ENCODE measurements at places on chromosomes 5 and 9.

DNA sequence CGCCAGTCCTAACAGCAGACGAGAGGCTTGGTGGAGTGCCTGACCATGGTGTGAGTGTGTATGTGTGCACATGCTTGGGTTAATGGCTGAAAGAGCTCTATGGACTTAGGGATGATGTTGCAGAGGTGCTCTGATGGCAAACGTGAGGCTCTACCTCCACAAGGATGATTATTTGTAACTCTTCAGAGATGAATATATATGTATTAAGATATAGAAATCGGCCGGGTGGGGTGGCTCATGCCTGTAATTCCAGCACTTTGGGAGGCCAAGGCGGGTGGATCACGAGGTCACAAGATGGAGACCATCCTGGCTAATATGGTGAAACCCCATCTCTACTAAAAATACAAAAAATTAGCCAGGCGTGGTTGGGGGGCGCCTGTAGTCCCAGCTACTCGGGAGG is 253.4 kb upstream of the CDH18 start:
- no peak for DNase-seq

DNA sequence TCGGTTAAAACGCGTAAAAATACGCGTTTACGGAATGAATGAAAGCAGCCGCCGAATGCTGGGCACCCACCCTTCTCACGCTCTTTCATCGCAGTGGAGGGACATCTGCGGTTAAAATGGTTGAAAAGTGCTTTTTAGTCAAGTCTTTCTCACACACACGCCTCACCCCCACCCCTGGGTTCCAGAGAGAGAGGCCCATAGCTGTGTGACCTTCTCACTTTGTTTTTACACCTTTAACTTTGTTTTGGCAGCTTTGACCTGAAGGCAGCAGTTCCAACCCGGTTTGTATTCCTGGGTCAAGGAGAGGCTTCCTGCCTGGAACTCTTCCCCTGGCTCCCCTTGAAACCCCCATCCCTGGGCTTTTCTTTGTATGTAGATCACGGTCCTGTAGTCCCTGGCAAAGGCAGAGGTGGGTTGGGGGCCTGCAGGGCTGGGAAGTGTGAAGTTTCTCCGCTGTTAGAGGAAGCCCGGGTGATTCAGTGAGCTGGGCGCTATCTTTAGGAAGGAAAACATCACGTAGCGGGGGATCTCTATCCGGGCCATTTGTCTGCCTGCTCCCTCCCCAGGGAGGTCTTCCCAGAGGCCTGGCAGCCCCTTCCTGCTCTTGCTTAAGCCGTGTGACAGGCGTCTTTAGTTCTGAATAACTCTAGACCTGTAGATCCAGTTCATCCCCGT is 29.6 kb downstream of the SPRY4 start:
- DNase-seq = no peak

DNA sequence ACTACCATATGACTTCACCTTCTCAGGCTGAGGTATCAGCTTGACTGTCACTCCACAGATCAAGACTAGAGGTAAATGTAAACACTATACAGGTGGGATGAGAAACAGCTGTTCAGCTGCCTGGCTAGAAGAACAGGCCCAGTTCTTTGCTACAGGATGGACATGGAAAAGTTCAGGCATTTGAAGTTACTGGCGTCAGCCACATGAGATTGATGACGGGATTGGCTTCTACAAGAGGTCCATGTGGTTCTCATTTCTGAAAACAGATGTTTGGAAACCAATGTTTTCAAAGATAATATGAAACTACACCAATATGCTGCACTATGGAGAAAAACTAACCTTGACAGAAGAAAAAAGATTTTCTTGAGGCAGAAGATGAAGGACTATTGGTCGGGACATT is 324.1 kb downstream of the CDH10 start:
- no peak for DNase-seq

- DNase-seq = no peak
These were observed 776.6 kb downstream of the CDH12 start for GRCh38 chr5:22076586-22076985.

GRCh38 chr9:110148384-110148783 is 59.6 kb downstream of the C9orf152 start:
- no peak for DNase-seq

DNA sequence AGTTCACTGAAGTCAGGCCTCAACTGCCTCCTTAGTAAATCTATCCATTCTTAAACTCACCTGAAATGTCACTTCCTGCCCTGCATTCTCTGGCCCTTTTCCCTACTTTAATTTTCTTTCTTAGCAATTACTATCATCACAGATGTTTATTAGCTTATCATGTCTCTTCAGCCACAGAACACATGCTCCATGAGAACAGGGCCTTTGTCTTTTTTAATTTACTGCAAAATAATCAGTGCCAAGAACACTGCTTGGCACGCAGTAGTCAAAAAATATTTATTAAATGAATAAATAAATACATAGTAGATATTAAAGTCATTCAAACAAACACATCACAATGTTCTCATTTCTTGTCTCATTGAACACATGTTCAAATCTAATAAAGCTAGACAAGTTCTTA is 46.2 kb downstream of the SKIC3 start:
- DNase-seq = no peak

GRCh38 chr5:171427318-171428167 is 8.1 kb downstream of the FGF18 start:
- DNase-seq = no peak

- DNase-seq = no peak
These were observed 2263.8 kb upstream of the ACO1 start for GRCh38 chr9:30120666-30121065.

DNA sequence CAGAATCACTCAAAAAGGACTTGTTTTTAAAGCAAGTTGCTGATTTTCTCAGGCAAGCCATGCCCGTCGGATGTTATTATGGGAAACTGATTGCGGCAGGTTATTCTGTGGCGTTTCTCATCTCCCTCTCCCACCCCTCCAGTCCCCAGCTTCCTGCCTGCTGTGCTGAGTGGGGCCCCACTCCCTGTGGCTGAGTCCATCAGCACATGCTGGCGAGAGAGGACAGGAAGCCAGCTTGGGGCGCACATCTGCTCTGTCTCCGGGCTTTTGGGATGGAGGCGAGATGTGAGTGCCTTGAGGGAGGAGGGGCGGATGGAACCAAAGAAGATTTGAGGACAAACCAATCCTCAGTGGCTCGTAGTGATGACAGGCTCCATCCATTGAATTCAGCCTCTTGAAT is 108.0 kb downstream of the DAPK1 start:
- no peak for DNase-seq

DNA sequence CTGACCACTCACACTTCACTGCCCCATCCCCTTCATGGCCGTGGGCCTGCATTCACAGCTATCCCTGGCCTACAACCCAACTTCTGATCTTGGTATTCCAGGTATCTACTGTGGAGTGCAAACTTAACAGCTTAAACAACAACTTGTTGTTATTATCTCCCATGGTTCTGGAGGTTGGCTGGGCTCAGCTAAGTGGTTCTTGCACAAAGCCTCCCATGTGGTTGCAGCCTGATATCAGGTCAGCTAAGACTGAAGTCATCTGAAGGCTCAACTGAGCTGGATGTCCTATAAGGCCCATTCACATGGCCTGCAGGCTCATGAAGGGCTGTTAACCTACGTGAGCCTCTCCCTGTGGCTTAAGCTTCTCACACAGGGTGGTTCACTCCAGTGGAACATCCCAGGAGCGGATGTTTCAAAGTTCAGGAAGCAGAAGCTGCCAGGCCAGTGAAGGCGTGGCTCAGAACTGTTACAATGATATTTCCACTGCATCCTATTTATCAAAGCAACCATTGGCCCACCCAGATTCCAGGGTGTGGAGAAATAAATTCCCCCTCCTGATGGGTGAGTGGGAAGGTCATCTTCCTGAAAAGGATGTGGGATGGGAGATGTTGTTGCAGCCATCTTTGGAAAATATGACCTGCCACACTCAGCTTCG is 30.0 kb upstream of the TRIO start:
- DNase-seq = no peak

GRCh38 chr5:41840251-41840650 is 30.0 kb downstream of the OXCT1 start:
- no peak for DNase-seq

GRCh38 chr5:72314571-72315172 is 5.4 kb downstream of the MRPS27 start:
- no peak for DNase-seq

DNA sequence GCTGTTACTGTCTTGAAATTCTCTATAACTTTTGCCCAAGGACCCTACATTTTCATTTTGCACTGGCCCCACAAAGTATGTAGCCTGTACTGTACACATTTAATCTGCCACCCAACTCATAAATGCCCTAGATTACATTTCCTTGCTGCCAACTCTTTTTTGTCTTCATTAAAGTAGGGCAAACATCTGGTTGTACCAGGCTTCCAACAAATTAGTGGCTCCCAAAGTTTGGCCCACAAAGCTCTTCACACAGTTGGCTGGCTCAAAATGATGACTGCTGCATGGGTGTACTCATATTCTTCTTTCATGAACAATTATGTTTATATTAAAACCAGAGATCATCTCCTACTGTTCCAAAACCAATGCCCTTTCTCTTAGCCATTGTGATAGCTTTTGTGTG is 45.3 kb downstream of the GNA14 start:
- no peak for DNase-seq

DNA sequence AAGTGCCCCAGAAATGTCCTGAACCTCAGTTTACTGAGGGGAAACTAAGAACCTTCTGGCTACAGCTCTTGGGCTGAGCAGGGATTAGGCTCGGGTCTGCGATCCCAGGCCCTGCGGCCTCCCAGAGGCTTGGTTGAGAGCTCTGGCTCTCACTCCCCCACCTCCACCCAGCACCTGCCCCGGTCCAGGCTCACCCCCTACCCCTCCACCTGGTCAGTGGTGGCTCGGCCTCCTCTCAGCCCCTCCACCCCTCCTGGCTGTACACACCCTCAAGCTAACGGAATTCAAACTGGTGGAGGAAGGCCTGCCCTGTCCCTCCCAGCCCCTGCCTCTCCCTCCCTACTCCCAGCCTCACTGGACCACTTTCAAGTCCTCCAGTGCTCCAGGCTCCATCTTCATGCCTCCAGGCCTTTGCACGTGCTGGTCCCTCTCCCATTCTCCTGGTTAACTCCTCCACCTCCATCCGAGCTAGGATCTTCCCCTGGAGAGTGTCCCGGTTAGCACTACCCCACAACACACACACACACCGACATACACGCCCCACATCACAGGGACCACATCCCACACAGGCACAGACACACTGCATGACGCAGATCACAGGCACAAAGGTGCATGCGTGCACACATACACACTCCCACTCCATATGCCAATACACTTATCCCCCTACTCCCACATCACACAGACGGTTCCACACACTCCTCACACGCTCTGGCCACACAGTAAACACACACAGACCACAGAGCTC is 130.9 kb downstream of the C9orf50 start:
- no peak for DNase-seq

GRCh38 chr9:84871983-84872382 is 202.5 kb downstream of the NTRK2 start:
- no peak for DNase-seq

- no peak for DNase-seq
These were observed 193.1 kb upstream of the PTGER4 start for GRCh38 chr5:40486437-40487275.

- DNase-seq = no peak
These were observed 1.2 kb downstream of the SPATA24 start for GRCh38 chr5:139402561-139403158.

DNA sequence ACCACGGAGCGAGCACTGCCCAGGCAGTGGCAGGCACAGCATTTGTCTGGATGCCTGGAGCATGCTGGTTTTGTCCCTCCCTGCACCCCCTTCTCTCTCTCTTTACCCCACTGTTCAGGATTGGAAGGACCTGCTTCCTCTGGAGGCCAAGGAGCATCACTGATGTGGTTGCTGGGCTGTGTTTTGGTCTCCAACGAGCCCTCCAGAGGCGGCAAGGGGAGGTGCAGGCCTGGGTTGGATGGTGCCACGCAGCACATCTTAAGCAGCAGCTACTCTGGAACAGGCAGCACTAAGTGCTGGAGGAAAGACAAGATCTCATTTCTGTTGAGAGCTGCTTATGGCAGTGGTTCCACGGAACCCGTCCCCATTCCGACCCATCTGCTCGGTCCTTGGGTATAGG is 139.6 kb downstream of the CMYA5 start:
- DNase-seq = no peak

DNA sequence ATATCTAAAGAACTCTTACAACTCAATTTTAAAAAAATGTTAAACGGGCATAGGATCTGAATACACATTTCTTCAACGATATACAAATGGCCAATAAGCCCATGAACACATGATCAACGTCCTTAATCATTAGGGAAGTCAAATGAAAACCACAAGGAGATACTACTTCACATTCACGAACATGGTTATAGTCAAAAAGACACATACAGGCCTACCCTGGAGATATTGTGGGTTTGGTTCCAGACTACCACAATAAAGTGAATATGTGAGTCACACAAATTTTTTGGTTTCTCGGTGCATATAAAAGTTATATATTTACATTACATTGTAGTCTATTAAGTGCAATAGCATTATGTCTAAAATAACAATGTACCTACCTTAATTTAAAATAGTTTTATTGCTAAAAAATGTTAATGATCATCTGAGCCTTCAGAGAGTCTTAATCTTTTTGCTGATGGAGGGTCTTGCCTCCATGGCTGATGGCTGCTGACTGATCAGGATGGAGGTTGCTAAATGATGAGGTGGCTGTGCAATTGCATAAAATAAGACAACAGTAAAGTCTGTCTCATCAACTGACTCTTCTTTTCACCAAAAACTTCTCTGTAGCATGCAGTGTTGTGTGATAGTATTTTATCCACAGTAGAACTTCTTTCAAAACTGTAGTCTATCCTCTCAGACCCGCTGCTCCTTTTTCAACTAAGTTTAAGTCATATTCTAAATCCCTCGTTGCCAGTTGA is 15.1 kb downstream of the AK3 start:
- DNase-seq = no peak

DNA sequence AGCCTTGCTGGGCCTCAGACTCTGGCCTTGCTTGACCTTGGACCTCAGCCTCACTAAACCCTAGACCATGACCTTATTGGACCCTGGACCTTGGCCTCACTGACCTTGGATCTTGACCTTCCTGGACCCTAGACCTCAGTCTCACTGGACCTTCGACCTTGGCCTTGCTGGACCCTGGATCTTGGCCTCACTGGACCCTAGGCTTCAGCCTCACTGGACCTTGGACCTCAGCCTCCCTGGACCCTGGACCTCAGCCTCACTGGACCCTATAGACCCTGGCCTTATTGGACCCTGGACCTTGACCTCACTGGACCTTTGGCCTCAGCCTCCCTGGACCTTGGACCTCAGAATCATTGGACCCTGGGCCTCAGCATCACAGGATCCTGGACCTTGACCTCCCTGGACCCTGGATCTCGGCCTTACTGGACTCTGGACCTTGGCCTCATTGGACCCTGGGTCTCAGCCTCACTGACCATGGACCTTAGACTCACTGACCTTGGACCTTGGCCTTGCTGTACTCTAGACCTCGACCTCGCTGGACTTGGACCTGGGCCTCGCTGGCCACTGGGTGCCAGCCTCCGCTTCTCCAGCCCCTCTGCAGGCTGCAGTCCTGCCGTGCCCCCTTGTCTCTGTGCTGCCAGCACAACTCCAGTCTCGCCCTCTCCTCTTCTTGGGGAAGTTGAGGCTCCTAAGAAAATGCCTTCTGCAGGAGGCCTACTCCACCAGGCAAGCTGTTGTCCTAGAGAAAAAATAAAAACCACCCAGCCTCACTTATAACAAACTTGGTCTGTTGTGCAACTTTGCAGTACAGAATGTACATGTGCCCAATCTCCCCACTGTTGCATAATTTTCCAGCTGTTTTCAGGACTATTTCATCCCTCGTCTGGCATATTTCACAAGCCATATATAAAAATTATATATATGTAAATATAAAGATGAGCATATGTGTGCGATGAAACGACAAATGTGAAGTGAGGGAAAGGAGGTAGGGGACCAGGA is 11.0 kb upstream of the ADAMTS2 start:
- no peak for DNase-seq
